ENCODE measurements at places on chromosomes 5 and 9.

- no peak for DNase-seq
Measured at GRCh38 chr9:137493364-137494103, 34.4 kb upstream of the NSMF start.

- DNase-seq, result no peak
Measured at GRCh38 chr5:150765011-150765798, 6.4 kb upstream of the DCTN4 start.

- DNase-seq, result no peak
Measured at GRCh38 chr9:134303601-134304000, 22.7 kb upstream of the RXRA start.

GRCh38 chr5:172716796-172717313 lies 54.1 kb downstream of the DUSP1 start:
- DNase-seq, result peak; percentile 69

GRCh38 chr5:56278335-56278753 lies 45.2 kb upstream of the ANKRD55 start:
- DNase-seq, result peak; percentile 31

DNA sequence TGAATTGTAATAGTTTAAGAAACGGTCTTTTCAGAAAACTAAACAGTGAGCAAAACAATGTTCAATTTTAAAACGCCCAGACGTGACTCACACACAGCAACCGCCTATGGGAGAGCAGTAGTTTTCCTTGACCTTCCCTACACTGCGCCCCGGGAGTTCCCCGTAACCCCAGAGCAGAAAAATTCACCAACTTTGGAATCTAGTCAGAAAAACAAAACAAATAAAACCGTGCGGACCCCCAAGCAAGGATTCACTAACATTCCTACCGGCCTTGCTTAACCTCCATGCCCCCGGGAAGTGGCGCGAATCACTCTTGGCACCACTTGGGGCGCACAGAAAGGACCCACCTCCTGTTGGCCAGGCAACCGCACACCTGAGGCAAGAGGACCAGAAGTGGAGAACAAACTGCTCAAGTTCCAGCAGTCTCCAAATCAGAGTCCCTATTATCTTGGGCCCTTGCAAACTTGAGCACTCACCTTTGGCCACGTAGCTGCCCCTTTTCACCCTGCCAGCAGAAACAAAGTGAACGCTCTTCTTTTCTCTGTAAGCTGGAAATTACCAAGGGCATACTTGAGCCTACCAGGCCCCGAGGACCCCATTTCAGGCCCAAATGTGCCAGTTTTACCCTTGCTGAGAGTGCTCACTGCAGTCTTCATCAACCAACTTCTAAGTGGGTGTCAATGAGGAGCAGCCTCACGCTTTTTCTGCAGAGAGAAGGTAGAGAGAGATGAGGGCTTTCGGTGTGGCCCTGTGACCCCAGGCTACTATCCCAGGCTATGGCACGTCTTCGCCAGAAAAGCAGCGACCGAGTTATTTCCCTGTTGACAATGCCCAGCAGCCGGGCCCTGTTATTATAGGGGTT lies 189.7 kb downstream of the MEF2C start:
- DNase-seq, result no peak

GRCh38 chr9:7760014-7760415 lies 39.6 kb downstream of the DMAC1 start:
- DNase-seq, result no peak

GRCh38 chr5:102764381-102765004 lies 9.4 kb downstream of the PAM start:
- no peak for DNase-seq

GRCh38 chr5:159021901-159022556 lies 77.7 kb downstream of the EBF1 start:
- DNase-seq, result peak; percentile 93

DNA sequence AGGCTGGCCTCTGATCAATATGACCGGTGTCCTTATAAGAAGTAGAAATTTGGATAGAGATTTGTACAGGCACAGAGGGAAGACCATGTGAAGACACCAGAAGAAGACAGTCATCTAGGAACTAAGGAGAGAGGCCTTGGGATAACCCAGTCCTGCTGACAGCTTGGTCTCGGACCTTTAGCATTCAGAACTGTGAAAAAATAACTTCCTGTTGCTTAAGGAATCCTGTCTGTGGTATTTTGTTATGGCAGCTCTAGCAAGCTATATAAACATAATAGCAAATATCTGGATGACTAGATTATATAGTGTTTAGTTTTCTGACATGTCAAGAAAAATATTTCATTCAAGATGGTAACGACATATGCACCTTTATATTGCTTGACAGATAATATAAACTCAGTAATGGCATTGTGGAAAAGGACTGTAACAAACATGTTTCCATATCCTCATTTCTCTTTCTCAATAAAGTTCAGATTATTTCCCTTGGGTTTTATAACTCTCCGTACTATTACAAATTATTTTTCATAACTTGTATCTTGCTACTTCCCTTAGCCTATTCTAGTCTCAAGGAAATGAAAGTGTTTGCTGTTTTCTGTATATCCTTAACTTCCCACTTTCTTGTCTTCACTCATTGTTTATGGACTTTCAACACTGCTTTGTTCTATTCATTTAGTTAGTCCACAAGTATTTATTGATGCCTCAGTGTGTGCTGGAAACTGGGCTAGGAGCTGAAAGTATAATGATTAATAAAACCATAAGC lies 62.4 kb downstream of the KIAA1958 start:
- no peak for DNase-seq

GRCh38 chr5:179289756-179290385 lies 55.4 kb downstream of the ADAMTS2 start:
- no peak for DNase-seq

DNA sequence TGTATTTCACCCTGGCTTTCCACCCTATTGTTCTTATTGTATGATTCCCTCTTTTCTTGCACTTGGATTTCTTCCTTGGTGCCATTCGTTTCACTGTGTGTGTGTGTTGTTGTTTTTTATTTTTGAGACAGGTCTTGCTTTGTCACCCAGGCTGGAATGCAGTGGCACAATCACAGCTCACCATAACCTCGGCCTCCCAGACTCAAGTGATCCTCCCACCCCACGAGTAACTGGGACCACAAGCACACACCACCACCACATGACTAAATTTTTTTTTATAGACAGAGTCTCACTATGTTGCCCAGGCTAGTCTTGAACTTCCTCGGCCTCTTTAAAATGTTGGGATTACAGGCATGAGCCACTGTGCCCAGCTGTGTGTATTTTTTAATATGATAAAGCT lies 72.0 kb downstream of the MLLT3 start:
- DNase-seq, result no peak

GRCh38 chr5:128842241-128842640 lies 123.0 kb upstream of the SLC27A6 start:
- no peak for DNase-seq

DNA sequence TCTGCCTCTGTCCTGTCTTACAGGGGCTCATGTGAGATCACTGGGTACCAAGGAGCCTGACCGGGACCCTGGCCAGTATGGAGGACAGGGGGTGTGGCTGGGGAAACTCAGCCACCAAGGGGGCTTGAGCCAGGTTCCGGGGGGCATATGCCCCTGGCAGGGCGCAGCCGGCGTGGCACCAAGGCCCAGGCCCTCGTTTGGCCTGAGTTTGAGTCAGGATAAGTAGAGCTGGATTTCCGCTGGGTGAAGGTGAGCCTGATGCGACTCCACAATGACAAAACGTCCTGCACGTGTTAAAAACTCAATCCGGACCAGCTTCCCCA lies 616 bp upstream of the TSPAN17 start:
- DNase-seq, result no peak
